ENCODE measurements at places on chromosomes 11 and 22.

DNA sequence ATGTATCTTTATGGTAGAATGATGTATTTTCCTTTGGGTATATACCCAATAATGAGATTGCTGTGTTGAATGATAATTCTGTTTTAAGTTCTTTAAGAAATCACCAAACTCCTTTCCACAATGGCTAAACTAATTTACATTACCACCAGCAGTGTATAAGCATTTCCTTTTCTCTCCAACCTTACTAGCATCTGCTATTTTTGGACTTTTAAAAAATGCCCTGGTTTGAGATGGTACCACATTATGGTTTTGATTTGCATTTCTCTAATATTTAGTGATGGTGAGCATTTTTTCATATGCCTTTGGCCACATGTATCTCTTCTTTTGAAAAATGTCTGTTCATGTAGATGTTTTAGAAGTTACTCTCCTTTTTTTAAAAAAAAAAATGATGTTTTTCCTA, 142.0 kb downstream of the METTL15 start:
- DNase-seq, result no peak

- no peak for DNase-seq
Measured at GRCh38 chr11:19432370-19433061, 191.8 kb upstream of the E2F8 start.

DNA sequence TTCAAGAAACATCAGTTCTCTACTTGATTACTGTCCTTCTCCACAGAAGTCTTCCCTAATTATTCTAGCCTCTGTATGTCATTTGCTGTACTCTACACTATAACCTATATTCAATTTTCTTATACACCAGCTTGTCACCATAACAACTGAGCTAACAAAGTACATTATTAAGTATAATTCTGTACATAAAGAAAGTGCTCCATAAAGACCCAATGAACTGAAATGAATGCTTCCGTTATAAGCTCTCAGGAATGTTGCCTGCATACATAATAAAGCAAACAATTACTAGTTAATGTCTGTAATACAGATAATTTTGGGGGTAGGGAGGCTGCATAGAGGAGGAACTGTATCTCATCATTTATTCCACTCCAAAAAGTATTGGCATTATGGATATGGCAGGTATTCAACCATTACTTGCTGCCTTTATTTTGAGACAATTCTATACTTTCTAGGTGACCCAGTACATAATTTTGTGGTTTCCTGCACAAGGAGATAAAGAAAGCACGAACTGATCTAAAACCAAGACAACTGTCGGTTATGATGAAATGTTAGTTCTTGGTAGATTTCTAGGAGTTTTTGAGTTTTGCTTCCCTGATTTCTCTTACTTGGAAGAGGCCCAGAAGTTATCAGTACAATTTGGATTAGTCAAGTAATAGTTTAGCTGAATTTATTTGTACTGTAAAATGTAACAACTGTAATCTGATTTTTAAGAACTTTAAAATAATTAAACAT, 202.5 kb downstream of the SBF2 start:
- DNase-seq, result no peak

DNA sequence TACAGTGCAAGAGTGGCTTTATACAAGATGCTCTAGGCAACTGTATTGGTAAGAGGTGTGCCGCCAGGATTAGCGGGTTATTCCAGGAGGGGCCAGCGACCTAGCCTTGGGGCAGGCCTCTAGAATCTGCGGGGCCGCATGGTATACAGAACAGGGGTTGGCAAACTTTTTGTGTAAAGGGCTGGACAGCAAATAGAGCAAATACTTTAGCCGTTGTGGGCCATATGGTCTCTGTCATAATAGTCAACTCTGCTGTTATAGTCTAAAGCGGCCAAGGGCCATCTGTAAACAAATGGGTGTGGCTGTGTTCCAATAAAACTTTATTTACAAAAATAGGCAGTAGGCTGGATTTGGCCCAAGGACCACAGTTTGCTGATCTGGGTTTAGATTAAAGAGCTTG, 32.6 kb downstream of the FBLN1 start:
- no peak for DNase-seq

GRCh38 chr22:24765166-24765565, 9.4 kb downstream of the PIWIL3 start:
- DNase-seq, result no peak

GRCh38 chr11:11972730-11973341, 35.6 kb downstream of the DKK3 start:
- DNase-seq, result no peak

DNA sequence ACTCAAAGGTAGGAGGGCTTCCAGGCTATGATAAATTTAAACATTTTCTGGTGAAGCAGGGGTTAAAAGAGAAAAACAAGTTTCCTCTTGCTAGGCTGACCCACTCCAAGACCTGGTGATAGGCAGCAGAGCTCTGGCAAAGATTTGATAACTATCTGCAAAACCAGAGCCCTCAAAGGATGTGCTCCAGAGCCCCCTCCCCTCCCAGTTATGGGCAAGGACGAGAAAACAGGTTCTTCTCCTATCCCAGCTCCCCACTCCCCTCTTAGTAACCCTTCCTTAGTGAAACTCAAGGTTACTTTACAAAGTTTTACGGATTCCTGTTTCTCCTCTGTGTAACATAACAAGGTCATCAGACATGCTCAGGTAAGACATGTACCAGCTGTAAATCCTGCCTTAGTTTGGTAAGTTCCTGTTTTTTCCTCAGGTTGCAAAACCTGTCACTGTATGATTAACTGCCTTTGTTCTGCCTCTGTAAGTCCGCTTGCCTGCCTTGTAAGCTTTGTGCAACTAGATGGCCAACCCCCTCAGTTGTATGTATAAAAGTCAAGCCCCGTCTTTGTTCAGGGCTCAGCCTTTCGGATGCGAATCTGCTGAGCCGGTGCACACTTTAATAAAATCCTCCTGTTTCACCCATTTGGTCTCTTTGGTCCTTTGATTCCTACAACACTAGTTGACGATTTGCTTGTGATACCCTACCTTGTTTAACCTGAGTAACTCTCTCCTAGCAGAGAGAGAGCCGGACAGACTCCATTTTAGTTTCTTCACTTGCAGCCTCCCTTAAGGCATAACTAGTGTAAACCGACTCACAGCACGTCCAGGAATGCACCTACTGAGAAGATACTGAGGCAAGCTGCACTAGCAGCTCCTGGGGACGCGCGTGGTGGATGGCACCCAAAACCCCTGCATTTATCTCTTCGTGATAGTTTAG, 13.9 kb downstream of the APOBEC3H start:
- no peak for DNase-seq

DNA sequence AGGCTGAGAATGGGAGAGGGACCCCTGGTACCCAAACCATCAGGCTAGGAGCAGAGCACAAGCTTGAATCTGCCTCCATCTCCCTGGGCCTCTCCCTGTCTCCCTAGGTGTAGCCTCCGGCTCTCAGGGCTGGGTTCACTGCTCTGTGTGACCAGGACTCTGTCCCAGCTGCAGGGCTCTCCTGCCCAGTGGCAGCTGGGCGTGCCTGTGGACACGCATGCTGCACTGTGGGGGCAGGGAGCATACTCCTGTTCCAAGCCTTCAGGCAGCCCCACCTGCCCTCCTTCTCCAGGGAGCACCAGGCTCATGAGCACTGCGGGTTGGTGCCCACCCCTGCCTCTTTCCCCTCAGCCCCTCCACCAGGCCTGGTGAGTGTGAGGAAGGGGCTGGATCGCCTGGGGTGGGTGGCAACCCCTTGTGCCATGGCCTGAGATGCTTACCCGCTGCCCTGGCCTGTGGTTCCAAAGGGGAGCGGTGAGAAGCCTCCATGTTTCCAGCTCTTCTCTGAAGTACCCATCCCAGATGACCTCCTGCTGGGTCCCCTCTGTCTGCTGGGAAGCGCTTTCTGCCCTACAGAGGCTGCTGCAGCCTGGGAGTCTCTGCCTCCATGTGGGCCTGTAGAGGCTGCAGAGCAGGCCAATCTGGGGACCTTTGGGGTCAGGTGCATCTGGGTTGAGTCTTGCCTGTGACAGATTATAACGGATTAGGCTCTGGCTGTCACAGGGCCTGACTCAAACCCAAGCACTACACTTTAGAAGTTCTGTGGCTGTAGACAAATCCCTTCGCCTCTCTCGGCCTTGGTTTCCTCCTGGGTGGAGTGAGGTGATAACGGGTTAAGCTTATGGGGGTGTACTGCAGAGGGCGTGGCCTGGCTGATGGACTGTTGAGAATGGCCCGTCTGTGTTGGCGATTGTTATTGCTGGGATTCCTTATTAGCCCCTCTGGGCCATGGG, 43.7 kb downstream of the WNT11 start:
- no peak for DNase-seq

DNA sequence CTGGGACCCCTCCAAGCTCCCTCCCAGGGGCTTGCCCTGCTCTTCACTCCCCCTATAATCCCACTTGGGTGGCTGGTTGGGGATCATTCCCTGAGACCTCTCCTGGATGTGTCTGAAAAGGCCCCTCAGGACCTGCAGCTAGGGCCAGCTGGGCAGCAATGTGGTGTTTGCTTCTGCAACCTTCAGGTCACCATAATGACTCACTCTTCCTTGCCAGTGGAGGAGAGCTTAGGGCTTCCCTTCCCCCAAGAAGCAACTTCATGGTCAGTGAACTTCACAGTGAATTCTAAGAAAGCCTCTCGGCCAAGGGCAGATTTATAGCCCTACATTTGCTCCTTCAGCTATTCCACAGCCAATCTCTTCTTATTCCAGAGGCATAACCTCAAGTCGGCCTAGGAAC, 45.1 kb upstream of the TSPAN18 start:
- DNase-seq, result no peak

GRCh38 chr11:95659088-95659487, 130.5 kb downstream of the FAM76B start:
- DNase-seq, result no peak

DNA sequence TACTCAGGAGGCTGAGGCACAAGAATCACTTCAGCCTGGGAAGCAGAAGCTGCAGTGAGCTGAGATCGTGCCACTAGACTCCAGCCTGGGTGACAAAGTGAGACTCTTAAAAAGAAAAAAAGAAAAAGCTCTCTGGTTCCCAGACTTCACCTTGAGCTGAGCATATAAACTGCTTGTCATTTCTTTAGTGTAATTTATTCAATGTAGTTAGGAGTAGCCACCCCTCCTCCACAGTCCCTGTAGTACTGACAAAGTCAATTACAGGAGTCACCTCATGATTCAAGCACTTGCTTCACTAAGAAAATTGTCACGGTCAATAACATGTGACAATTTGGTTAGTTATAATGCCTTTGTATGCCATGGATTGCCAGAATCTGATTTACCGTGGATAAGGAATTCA, 7.2 kb downstream of the OR4D10 start:
- no peak for DNase-seq

DNA sequence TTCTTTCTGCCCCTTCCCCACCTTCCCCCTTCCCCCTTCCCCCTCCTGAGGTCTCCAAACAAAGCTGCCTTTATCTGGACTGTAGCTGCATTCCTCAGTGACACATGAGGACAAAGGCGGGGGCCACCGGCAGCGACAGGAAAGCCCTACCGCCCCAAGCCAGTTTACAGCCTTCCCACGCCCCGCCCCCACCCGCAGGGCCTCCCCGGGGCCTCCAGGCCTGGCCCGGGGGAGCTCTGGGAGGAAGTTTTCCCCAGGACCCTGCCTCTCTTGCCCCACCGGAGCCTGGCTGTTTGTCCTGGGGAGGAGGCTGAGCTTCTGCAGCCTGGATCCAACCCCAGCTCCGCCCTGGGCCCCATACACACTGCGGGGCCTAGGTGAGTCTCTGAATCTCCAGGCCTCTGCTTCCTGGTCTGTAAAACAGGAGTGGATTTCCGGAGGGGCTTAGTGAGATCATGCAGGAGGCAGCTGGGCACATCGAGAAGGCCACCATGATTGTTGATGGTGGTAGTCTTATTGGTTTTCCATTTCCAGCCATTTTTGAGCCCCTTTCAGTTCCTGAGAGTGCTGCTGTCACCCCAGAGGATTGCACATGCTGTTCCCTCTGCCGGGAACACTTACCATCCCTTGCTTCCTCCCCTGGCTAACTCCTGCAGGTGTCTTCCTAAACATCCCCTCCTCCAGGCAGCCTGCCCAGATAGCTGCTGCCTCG, 130.7 kb downstream of the MN1 start:
- DNase-seq, result no peak

- no peak for DNase-seq
Measured at GRCh38 chr11:71499546-71499945, 27.5 kb upstream of the KRTAP5-7 start.

- DNase-seq, result no peak
Measured at GRCh38 chr11:9525116-9525515, 48.4 kb upstream of the WEE1 start.

GRCh38 chr22:30186510-30186909, 60.0 kb downstream of the LIF start:
- DNase-seq, result no peak

- DNase-seq, result no peak
Measured at GRCh38 chr11:2837096-2837601, 48.4 kb downstream of the CDKN1C start.

DNA sequence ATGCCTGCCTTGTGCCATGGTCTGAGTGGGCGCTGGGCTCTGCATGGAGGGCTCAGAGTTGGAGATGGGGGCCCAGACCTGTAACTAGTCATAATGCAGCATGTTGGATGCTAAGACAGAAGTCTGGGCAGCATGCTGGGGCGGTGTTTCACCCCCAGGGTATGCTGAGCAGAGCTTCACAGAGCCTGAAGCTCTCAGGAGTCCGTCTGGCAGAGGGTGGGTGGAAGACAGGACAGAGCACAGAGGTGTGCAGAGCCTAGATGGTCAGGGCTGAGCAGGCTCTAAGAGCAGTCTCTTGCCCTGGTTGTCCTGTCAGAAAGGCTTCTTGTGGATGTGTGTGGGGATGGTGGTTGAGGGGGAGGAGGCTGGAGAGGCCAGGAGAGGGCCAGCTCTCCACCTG, 7.2 kb downstream of the TAF6L start:
- DNase-seq, result no peak

GRCh38 chr11:71489311-71490043, 36.5 kb downstream of the NADSYN1 start:
- DNase-seq, result no peak

- no peak for DNase-seq
Measured at GRCh38 chr11:36501236-36501635, 8.8 kb downstream of the TRAF6 start.

- DNase-seq, result no peak
Measured at GRCh38 chr11:68546555-68546954, 86.0 kb downstream of the PPP6R3 start.

DNA sequence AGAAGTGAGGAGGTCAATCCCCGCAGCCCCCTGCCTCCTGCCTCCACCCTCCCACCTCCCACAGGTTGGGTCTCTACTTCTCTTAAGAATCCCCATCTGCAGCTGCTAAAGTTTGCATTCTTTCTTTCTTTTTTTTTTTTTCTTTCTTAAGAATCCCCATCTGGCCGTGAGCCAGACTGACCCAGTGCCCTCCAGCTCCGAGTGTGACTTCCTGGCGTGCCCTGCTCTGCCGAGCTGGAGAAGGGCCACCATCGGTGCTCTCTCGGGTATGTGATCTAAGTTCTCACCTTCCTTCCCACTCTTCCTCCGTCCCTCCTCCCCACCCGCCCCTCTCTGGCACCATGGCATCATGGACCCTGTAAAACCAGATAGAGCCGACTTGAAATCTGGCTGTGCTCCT, 66.7 kb upstream of the LMO1 start:
- DNase-seq, result no peak

- DNase-seq, result no peak
Measured at GRCh38 chr11:70662691-70663098, 264.4 kb downstream of the CTTN start.

GRCh38 chr11:133198438-133198837, 333.9 kb downstream of the OPCML start:
- no peak for DNase-seq

Data from HS-27A (cell line).